ENCODE measurements at places on chromosomes 12 and 14.
A peak's percentile ranks its signal among the peaks of the same experiment; 100 is the strongest.

GRCh38 chr12:104188534-104188933 is 27.0 kb upstream of the TXNRD1 start:
- DNase-seq, result no peak

GRCh38 chr14:44339231-44339630 is 167.9 kb downstream of the FSCB start:
- DNase-seq, result no peak

GRCh38 chr14:31880935-31881334 is 196.2 kb upstream of the ARHGAP5 start:
- DNase-seq, result peak; percentile 91

GRCh38 chr12:91972896-91973295 is 172.8 kb downstream of the BTG1 start:
- DNase-seq, result no peak

- DNase-seq, result no peak
Measured at GRCh38 chr12:19068137-19068536, 61.4 kb upstream of the PLEKHA5 start.

GRCh38 chr12:100920493-100920892 is 125.9 kb downstream of the ANO4 start:
- DNase-seq, result no peak

DNA sequence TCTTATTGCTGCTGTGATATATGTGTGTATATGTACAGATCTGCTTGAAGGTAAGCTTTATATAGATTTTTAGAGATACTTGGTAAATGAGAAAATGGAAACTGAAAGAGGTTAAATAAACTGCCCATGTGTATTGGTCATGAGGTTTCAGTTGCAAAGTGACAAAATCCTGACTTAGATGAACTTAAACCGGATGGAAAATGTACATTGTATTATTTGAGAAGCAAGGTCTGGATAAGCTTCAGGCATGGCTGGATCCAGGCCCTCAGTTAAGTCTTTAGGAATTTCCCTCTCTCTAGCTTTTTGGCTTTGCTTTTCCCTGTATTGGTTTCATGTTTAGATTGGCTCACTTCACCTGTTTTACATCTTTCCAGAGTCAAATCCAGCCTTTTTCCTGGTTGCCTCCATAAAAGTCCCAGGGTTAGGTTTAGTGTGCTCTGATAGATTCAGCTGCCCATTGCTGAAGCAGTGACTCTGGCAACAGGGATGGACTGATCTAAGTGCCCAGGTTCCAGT is 21.0 kb upstream of the MAP1LC3B2 start:
- no peak for DNase-seq

GRCh38 chr12:13941258-13942249 is 39.8 kb downstream of the GRIN2B start:
- DNase-seq, result peak; percentile 51

DNA sequence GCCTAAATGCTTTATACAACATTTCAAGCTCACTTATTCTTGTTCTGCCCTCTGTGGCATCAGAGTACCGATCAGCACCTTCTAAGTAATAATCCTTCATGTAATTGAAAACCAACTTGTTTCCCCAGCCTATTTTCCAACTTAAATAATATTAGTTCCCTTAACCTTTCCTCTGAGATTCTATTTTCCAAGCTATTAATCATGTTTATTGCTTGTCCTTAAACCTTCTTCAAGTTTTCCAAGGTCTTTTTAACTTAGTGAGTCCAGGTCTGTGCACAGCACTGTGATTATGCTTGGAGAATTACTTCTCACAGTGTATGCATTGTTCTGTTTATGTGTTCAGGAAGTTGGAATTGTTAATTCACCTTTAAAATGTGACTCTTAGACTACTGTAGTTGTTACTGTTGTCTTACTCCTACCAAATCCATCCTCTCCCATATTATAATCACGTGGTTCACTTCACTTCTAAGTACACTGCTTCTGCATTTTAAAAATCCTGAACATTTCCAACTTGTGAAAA is 1039.3 kb upstream of the FOXG1 start:
- no peak for DNase-seq

DNA sequence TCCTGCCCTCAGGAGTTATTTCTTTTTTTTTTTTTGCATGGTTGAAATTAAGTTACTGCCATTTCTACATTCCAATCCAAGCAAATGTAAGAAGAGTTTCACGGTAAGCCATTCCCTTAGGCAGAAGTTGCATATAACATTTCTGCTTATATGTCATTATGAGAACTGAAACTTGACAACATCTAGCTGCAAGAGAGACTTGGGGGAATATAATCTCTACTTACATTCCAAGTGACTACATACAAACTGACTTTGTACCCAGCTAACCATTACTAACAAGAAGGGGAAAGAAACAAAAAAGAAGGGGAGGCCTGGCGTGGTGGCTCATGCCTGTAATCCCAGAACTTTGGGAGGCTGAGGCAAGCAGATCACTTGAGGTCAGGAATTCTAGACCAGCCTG is 7.3 kb upstream of the RESF1 start:
- DNase-seq, result no peak

GRCh38 chr14:95561001-95561412 is 26.2 kb downstream of the GLRX5 start:
- DNase-seq, result peak; percentile 68

DNA sequence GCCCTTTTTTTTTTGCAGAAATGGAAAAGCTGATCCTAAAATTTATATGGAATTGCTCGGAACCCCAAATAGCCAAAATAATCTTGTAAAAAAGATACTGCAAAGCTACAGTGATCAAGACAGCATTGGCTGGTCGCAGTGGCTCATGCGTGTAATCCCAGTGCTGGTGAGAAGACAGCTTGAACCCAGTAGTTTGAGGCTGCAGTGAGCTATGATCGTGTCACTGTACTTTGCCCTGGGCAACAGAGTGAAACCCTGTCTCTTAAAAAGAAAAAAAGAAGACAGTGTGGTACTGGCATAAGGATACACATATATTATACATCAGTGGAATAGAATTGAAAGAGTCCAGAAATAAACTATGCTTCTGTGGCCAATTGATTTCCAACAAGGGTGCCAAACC is 5.4 kb downstream of the ITGB7 start:
- no peak for DNase-seq

GRCh38 chr14:35879151-35879648 is 53.1 kb downstream of the BRMS1L start:
- DNase-seq, result peak; percentile 19

- DNase-seq, result no peak
Measured at GRCh38 chr14:25011095-25011494, 38.9 kb downstream of the STXBP6 start.

GRCh38 chr12:132286912-132287311 is 42.5 kb downstream of the GALNT9 start:
- DNase-seq, result no peak

DNA sequence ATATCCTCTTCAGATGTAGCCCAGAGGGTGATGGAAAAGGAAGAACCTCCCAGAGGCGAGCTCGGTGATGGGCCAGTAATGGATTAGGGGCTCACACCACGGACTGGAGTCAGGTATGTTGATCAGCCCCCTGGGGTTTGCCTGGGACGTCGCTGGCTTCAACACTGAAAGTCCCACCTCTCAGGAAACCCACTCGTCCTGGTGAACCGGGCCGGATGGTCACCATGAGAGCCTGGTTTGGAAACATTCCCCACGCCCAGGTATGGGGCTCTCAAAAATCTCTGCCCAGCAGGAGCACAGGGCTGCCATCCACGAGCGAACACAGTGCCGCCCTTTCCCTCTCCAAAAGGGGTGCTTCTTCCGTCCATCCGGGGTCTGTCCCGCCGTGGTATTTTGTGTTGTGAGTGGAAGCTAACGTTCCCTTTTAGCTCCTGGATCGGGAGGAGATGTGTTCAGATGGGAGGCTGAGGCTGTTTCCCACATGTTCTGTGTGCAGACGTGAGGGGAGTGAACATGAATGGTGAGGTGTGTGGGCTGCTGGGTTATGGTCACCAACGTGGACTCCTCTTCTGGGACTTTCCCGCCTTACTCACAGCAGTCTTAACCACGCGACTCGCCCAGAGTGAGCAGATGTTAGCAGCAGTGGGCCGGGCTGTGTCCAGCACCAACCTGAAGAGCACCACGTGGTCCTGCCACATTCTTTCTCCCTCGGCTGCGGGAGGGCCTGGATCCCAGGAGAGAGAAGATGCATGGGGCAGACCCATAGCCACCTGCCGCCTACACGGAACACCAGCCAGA is 139.2 kb downstream of the KIF26A start:
- DNase-seq, result no peak

DNA sequence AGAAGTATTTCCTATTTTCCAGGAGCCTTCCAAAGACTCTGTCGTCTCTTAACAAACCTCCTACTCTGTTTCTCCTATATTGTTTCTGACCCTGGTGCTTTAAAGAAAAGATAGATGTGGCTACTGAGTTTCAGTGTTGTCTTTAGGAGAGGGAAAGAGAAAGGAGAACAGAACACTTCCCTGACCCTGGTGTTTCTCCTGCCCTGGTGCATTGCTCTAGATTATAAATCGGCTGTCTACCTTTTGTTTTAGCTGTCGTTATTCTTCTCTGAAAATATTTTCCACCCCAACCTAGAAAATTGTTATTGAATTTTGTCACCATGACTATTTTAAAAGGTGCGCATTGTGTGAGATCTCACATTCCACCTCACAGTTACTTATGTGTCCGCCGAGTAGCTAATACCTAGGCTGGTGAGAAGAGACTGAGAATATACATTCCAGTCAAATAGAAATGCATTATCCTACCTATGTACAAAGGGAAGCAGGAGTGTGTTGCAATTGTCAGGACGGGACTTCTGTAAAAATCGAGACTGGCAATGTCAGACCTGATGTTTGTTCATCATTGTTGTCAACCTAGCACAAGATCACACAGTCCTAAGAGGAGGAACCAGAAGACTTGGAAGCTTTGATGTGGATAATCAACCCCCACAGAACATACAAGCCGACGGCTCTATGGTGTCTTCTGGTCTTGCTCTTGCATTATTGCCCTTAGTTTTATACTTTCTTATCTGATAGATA is 108.7 kb upstream of the SLC38A4 start:
- no peak for DNase-seq

DNA sequence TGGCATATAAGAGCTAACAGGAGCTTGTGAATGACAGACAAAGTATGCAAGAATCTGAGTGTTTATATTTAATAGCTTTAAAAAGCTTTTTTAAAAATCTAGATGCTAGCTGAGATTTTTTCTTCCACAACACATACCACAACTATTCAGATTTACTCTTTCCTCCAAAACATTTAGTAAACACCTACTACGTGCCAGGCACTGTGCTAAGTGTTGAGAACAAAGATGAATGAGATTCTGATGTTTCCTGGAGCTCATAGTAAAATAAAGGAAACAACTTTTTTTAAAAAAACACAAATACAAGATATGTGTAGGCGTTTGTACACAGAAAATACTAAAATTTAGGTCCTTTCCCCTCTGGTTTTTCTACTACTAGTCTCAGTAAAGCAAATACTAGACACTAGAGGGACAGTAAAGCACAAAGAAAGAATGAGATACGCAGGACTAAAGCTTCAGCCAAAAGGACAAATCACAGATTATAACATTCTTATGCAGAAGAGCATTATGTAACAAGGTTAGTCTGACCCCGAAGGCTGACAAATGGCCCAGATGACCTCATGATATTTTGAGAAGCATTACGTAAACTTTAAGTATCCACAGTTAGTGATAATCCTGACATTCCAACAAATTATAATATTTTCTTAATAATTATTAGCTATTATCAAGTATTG is 78.6 kb upstream of the PAWR start:
- DNase-seq, result no peak

DNA sequence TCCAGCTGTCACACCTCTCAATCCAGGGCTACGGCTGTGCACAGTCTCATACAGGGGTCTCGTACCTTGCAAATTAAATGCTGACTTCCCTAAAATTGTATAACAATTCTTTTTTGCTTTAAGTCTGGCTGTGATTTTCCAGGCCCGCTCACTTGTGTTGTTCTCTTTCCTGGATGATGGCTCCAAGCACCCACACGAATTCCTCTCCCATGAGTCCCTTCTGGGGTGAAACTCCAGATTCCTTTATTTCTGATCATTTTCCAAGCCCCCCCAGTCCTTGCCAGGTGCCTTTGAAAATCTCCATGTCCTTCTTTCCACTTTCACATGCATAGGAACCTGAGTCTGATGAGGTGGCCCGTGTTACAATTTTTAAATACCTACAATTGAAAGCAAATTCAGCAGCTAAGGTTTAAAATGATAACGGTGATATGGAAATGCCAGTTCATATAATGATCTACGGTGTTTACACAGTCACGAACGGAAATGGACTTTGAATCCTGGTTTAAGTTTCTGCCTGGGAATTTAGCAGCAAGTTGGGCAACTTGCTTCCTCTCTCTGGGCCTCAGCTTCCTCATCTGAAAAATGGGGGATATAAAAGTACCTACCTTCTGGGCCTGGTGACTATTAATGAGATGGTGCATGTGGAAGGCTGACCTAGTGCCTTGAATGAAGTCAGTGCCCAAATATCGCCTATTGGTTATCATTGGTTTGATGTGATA is 85.5 kb downstream of the STAB2 start:
- no peak for DNase-seq

DNA sequence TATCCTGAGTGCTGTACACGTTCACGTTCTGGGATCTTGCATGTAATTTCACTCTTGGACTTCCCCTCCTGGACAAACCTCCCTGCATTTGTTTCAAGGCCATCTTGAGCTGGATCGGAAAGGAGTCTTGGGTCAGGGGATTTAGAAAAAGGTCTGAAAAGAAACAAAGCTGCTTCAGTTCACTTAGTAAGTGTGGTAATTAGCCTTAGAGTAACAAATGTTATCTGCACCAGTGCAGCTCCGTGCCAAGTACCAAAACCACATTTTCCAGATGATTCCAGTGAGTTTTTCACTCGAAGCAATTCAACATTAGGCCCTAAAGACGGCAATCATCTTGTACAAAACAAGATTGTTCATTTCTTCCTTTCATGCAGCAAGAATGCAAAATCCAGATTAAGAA is 39.4 kb upstream of the ATXN2 start:
- DNase-seq, result no peak

- DNase-seq, result no peak
Measured at GRCh38 chr12:31641509-31642090, 17.9 kb upstream of the ETFBKMT start.

GRCh38 chr12:123578243-123578642 is 6.1 kb upstream of the TMED2 start:
- no peak for DNase-seq

GRCh38 chr14:101854366-101854765 is 92.9 kb downstream of the PPP2R5C start:
- DNase-seq, result no peak

DNA sequence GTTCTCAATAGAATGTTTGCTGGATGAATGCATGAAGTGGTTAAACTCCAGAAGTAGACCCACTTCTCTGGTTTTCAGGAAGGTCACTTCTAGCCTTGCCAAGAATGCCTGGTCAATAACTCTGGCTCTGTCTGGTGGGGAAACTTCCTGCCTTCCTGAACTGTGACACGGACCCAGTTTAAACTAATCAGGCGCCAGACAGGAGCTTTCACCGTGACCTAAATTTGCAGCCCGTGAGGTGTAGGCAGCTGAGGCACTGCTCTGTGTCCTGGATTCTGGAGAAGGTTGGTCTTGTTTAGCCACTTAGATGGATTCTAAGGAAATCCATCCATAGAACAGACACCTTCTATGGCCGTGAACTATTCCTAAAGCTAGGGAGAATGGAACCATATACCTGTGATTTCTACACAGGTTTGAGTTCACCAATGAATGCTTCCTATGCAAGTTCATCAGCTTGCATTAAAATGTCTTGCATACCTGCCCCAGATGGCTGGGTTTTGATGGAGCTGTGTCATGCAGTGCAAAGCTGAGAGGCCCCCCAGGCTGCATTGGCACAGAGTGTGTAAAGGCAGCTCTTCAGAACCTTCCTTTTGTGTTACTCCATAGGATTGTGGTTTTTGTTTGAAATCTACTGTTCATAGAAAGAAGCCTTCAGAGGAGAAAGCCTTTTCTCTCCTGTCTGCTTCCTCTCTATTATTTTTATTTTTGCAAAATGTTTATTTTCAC is 4.4 kb downstream of the CHST11 start:
- no peak for DNase-seq
